Fibroblast of lung (primary cell): ENCODE measurements at places on chromosomes 6 and 20. TPM values are rescaled to one million over a fixed set of nuclear protein-coding genes. Genes with fewer than 3 reads are reported as not detected.

- no peaks in the 10 kb centered on the region for H3K36me3 ChIP-seq
- H3K4me1 ChIP-seq: peaks cover 19% of the 10 kb centered on the region
- H3K27me3 ChIP-seq: no peaks in the 10 kb centered on the region
- peak; percentile 32 for DNase-seq
- peak overlapping the region; percentile 85 for H3K27ac ChIP-seq
Measured at GRCh38 chr20:62925420-62926228, 681 bp downstream of the DIDO1 start.

Gene HLA-DQA2
- total RNA-seq: not detected in 2 replicates

DNA sequence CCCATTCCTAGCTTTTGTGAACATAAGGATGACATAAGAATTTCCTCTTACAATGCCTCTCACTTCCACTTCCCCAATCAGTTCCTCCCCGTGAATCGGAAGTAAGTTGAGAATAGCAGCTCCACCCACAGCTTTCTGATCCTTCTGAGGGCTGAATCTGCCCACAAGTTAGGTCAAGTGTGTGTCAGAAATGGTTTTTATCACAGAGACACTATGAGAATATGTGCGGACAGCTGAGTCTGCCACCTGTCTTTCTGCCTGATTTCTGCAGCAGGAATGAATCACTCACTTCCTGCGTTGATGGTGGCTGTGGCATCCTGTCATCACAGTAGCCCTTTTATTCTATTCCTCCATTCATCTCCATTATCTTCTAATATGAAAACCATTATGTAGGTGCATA lies 70.2 kb downstream of the RIN2 start:
- no peaks in the 10 kb centered on the region for H3K27me3 ChIP-seq
- peak; percentile 71 for DNase-seq
- H3K4me1 ChIP-seq: no peaks in the 10 kb centered on the region
- no peak overlapping the region for H3K27ac ChIP-seq
- no peak overlapping the region for H3K4me3 ChIP-seq
- no peaks in the 10 kb centered on the region for H3K36me3 ChIP-seq

Gene F13A1
- under 0.01 TPM in 1 of 2 replicates, not detected in the other for total RNA-seq

Gene CGA
- total RNA-seq: not detected in 2 replicates

Gene ABHD16B
- total RNA-seq: not detected in 2 replicates

DNA sequence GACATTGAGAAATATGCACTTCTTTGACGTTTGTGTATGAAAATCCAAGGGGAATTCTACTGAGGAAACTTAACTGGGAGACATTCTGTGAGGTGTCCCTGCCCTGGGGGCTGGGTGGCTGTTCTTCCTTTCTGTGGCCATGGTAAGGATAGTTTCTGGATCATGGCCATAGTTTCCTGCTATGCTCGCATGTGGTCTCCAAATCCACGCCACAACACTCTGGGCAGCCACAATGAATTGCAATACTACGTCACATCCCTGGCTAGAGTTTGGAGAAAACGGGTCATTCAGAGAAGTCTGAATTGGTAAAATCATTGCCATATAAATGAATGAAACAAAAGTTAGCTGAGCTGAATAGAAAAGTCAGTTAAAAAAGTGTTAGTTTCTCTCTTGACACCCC lies 230.6 kb downstream of the UTRN start:
- no peak overlapping the region for H3K4me3 ChIP-seq
- H3K4me1 ChIP-seq: no peaks in the 10 kb centered on the region
- no peak for DNase-seq
- H3K27me3 ChIP-seq: no peaks in the 10 kb centered on the region

Gene GLO1
- 108 and 126 TPM in 2 replicates for total RNA-seq

Gene ZNF451
- 57.0 and 74.6 TPM in 2 replicates for total RNA-seq

DNA sequence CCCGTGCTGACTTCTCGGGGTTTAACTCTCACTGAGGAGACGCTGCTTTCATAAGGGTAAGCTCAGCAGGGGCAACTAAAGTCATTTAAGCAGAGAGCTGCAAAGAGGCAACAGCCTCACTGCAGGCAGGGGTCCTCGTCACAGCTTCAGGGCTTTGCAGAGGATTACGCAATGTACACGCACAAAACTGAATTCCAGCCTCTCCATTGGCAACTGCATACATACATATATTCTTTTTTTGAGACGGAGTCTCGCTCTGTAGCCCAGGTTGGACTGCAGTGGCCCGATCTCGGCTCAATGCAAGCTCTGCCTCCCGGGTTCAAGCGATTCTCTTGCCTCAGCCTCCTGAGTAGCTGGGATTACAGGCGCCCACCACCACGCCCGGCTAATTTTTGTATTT lies 2.4 kb downstream of the GMEB2 start:
- H3K36me3 ChIP-seq: no peaks in the 10 kb centered on the region
- H3K27ac ChIP-seq: no peak overlapping the region
- no peak for DNase-seq
- no peak overlapping the region for H3K4me3 ChIP-seq

GRCh38 chr6:111339294-111339693 lies 143.7 kb downstream of the REV3L start:
- peaks cover 5% of the 10 kb centered on the region for H3K36me3 ChIP-seq
- no peaks in the 10 kb centered on the region for H3K27me3 ChIP-seq
- no peak overlapping the region for H3K4me3 ChIP-seq
- no peaks in the 10 kb centered on the region for H3K4me1 ChIP-seq
- H3K27ac ChIP-seq: no peak overlapping the region

DNA sequence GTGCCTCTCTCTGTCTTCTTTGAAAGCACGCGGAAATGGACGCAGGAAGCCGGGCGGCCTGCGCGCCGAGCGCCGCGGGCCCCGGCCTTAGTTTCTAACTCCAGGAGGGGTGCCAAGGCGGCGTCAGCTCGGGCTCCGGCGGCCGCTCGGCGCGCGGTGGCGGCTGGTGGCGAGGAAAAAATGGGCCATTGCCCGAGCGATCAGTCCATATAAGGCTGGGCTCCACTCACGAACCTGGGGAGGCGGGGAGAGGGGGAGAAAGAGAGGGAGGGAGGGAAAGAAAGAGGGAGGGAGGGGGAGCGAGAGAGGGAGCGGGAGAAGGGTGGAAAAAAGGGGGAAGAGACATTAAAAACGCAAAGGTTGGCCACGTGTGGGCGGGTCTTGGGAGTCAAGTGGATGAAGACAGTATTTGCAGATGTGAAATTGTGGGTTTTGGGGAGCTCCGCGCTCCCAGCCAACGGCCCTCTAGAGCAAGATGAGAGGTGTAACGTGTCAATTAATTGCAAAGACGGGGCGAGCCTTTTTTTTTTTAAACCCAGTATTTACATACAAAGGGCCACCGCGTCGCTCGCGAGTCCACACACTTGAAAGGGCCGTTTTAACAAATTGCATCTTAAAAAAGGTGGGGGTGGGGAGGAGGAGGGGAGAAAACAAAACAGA lies at the start of gene NKX2-2:
Gene NKX2-2 (minus strand): TSS at position 184 of the 660 bp plus-strand sequence. CDS start 395 bp downstream, outside the sequence.
- peaks cover 79% of the 10 kb centered on the region for H3K27me3 ChIP-seq
- H3K4me3 ChIP-seq: no peak within 1 kb of the TSS
- H3K27ac ChIP-seq: no peak within 1 kb of the TSS
- peak; percentile 56 for DNase-seq
- no peaks in the 10 kb centered on the region for H3K36me3 ChIP-seq

DNA sequence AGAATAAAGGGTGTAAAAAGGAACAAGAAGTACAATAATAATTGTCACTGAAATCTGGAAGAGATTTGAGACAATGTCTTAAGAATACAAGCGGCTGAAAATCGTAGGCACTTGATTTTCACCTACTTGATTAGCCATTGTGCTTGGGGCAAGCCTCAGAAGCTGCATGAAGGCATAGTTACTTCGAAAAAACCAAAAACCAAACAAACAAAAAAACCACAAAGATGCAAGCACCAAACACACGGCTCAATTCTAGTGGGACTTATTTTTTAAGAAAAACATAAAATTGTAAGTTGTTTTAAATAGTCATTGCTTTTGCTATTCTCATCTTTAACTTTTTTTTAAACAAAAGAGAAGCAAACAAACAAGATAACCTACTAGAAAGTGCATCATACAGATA lies 235.6 kb downstream of the OGFRL1 start:
- H3K27ac ChIP-seq: no peak overlapping the region
- peak; percentile 8 for DNase-seq
- no peaks in the 10 kb centered on the region for H3K27me3 ChIP-seq

- no peak overlapping the region for H3K27ac ChIP-seq
- H3K36me3 ChIP-seq: no peaks in the 10 kb centered on the region
- H3K27me3 ChIP-seq: no peaks in the 10 kb centered on the region
- no peak for DNase-seq
Measured at GRCh38 chr6:35931120-35931561, 10.2 kb upstream of the SRPK1 start.

Gene PIM1
- total RNA-seq: 22.8 and 25.7 TPM in 2 replicates

Gene TPBG
- total RNA-seq: 24.9 and 31.0 TPM in 2 replicates

DNA sequence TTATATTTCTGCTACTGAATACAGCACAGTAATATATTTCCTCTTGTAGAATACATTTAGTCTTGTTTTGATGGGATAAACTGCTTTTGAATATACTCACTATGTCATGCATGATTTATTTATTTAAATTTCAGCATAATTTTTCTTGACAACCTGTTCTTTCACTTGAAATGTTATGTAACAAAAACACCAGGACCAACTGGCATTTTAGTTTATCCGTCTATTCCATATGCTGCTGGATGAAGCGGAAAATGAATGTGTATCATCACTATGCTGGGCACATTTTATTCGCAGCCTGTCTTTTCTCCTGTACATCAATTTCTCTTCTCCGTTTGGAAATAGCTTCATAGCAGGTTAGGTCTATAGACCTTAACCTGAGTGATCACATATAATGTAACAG lies 206.8 kb upstream of the PLCB4 start:
- no peak overlapping the region for H3K4me3 ChIP-seq
- no peaks in the 10 kb centered on the region for H3K36me3 ChIP-seq

DNA sequence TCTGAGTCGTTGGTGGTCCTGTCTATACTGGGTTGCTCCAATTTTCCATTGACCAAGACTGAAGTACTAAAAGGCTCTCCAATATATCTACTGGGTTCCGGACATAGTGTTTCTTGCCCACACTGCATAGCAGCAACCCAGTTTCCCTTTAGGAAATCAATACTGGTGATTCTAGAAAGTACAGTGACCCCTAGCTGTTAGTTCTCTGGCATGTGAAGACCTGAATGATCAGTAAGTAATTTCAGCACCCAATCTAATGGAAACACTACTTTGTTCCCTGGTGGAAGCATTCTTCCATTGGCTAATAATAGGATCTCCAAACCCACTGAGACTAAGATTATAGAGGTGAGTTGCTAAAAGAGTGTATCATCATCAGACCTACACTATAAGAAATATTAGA lies 40.8 kb upstream of the STMND1 start:
- no peak overlapping the region for H3K4me3 ChIP-seq
- H3K4me1 ChIP-seq: no peaks in the 10 kb centered on the region
- no peaks in the 10 kb centered on the region for H3K36me3 ChIP-seq
- H3K27ac ChIP-seq: no peak overlapping the region
- no peaks in the 10 kb centered on the region for H3K27me3 ChIP-seq

Gene PHACTR3
- not detected in 2 replicates for total RNA-seq

DNA sequence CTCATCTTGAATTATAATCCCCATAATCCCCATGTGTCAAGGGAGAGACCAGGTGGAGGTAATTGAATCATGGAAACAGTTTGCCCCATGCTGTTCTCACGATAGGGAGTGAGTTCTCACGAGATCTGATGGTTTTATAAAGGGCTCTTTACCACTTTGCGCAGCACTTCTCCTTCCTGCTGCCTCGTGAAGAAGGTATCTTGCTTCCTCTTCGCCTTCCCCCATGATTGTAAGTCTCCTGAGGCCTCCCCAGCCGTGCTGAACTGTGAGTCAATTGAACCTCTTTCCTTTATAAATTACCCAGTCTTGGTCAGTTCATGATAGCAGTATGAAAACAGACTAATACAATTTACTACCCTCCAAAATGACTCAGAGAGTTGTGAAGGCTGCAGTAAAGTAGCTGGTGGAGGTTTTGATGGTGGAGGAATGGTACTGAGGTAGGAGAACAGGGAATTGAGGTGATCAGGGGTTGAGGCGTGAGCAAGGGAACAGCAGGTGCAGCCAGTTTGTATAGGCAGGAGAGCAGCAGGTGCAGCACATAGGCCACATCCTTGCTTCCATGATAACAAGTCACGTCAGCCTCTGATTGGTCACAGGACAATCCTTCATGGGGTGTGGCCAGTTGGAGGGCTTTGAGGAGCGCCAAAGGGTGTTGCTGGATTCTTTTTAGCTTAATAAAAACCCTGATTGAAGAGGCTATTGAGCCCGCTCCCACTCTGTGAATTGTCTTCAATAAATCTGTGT lies 150.0 kb downstream of the CDC5L start:
- H3K36me3 ChIP-seq: no peaks in the 10 kb centered on the region
- no peaks in the 10 kb centered on the region for H3K4me1 ChIP-seq
- peaks cover 3% of the 10 kb centered on the region for H3K27me3 ChIP-seq

GRCh38 chr6:41092421-41093140 lies 19.8 kb downstream of the NFYA start:
- DNase-seq: peak; percentile 43
- H3K36me3 ChIP-seq: peaks cover 6% of the 10 kb centered on the region
- H3K27ac ChIP-seq: no peak overlapping the region
- no peaks in the 10 kb centered on the region for H3K27me3 ChIP-seq
- no peaks in the 10 kb centered on the region for H3K4me1 ChIP-seq

Gene SNRPB
- total RNA-seq: 78.9 and 82.7 TPM in 2 replicates

Gene IL17F
- total RNA-seq: not detected in 2 replicates

Gene TREML1
- not detected in 2 replicates for total RNA-seq

DNA sequence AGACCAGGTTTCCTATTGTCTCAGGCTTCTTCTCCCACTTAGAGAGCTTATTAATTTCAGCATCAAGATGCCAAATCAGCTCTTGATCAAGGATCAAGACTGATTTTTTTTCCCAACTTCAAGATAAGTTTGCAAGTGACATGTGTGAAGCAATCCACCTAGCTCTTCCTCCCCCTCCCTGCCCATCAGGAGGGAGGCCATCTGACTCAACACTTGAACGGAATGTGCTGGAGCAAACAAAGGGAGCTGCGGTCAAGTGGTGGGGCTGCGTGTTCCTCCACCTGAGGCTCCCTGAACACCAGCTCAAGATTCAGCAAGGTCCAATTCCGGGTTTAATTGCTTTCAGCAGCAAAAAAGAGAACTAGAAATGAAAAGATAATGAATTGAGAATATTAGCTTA lies 38.7 kb downstream of the TTI1 start:
- H3K27ac ChIP-seq: no peak overlapping the region
- peak; percentile 60 for DNase-seq
- no peak overlapping the region for H3K4me3 ChIP-seq
- H3K27me3 ChIP-seq: no peaks in the 10 kb centered on the region

DNA sequence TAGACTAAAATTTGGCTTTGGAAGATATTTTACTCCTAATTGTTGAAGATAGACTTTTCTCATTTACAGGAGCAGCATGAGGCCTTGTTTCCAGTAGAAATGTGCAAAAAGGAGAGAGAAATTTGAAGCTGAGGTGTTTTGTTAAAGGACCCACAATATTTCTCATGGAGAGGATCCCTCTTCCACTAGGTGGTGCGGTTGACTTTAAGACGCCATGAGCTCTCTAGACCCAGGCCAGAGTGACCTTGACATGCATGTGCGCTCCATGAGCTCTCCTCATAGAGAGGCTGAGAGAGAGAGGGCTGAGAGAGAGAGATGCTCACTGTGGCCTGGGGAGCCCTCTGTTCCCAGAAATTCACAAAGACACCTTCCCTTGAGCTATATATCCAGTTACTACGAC lies 861.2 kb upstream of the EYS start:
- no peaks in the 10 kb centered on the region for H3K27me3 ChIP-seq
- no peak overlapping the region for H3K4me3 ChIP-seq
- H3K36me3 ChIP-seq: no peaks in the 10 kb centered on the region
- H3K4me1 ChIP-seq: no peaks in the 10 kb centered on the region
- no peak overlapping the region for H3K27ac ChIP-seq
- DNase-seq: no peak

- no peaks in the 10 kb centered on the region for H3K4me1 ChIP-seq
- H3K4me3 ChIP-seq: no peak overlapping the region
- H3K27me3 ChIP-seq: peaks cover 3% of the 10 kb centered on the region
- H3K27ac ChIP-seq: no peak overlapping the region
Measured at GRCh38 chr20:33900521-33901131, 89.5 kb downstream of the CHMP4B start.

Gene CALHM5
- total RNA-seq: 4.1 and 4.4 TPM in 2 replicates

Gene PGC
- total RNA-seq: not detected in 2 replicates
